ENCODE measurements at places on chromosomes 7 and 10. TPM values are rescaled to one million over a fixed set of nuclear protein-coding genes. Genes with fewer than 3 reads are reported as not detected.

Gene AKR1B15
- 0.29 TPM for total RNA-seq

Gene GJC3
- not detected for total RNA-seq

Gene WDR86
- 8.5 TPM for total RNA-seq

Gene CAMK2B
- not detected for total RNA-seq

Gene APBB1IP
- 14.8 TPM for total RNA-seq

Gene SFTPA1
- not detected for total RNA-seq

Gene FASTK
- total RNA-seq, result 87.6 TPM

Gene NIPSNAP2
- 56.9 TPM for total RNA-seq
